ENCODE measurements at places on chromosomes 12 and 14.

GRCh38 chr12:11556682-11557081, 92.8 kb upstream of the ETV6 start:
- DNase-seq, result no peak

DNA sequence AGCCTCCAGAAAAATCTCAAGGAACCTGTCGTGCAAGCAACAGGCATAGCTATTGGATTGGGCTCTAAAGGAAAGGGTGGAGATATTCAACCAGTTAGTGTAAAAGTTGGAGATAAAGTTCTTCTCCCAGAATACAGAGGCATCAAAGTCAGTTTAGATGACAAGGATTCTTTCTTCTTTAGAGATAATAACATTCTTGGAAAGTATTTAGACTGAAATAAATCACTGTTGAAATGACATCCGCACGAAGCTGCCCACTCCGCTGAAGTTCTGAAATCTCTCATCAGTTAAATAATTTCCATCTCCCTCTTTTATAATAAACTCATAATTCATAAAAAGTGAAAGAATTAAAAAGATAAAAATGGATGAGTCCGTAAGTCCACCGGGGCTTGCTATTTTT, 1354.9 kb upstream of the TMEM132C start:
- DNase-seq, result no peak

GRCh38 chr14:80364274-80364673, 153.0 kb upstream of the DIO2 start:
- no peak for DNase-seq

DNA sequence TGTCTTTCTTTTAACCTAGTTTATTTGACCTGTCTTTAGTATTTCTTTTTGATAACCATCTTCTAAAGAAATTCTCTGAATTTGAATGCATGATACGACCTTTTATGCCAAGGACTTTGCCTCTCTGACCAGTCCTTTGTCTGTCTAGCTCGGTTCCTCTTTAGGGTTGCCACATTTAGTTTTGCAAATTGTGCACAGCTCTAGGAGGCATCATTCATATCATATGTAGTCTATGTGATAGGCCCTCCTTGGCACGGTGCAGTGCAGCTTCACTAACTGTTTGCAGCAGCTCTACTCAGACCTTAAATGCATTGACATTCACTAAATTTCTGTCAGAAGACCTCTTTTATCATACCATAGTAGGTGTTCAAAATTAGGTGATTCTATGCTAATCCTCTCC, 75.6 kb downstream of the USP15 start:
- DNase-seq, result no peak

DNA sequence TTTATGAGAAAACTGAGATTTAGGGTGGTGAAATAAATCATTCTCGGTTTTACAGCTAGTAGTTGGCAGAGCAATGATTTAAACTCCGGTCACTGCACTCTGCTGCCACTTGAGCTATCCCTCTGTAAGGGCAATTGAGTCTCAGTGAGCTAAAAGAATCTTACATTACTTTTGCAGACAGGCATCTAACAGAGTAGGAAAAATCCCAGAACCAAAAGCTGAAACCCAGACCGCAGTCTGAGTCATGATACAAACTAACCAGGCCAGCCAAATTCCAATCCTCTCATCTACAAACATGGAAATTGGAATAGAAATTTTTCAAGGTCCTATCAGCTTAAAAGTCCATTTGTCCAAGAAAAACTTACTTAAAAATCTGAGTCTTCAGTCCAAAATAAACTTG, 73.7 kb downstream of the ANKS1B start:
- no peak for DNase-seq

DNA sequence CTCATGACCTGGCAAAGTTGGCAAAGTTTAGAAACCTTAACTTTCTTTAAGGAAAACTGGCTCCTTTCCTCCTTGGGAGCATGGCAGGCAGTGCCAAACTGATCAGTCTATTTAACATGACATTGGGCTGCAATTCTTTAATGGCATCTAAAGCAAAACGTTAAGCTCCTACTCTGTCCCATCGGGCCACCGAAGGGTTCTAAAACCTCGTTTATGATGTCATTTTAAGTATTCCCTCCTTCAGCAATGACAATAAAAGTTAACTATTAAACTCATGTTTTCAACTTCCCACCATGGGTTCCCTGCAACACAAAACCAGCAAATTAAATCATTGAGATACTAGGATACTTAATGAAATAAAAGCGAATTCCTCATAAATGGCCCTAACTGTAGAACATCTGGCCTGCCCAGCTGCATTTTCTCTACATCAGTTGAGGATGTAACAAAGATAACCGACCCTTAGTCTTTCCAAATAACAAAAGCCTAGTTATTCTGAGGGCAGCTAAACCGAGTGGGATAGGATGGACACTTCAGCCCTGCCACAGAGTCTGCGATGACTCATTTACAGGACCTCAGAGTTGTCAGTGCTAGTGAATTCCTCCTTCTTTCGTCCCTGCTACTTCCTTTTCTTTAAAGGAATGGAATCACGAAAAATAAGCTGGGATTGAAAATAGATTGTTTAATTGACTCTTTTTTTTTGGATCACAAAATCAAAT, 34.5 kb upstream of the RIC8B start:
- DNase-seq, result no peak

DNA sequence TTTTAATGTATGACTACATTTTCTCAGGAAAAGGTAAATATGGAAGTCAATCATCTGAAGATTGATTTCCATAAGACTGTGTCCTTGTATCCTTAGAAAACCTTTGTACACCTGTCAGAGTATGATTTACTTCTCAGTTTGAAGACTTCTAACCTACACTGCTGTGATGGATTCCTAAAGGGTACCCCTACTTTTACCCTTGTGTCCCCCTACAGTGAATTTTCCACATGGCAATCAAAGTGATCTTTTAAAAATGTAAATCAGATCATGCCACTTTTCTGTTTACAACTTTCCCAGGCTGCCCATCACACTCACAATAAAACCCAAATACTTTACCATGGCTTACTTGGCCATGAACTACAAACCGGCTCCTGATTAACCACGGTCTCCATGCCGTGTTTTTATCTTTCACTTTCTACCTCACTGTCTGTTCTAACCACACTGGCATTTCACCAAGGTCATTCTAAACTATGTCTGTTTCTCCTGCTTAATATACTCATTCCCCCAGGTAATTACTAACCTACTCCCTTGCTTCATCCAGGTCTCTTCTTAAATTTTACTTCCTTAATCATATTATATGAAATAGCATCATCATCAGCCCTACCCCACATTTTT, 8.1 kb downstream of the DNAI7 start:
- no peak for DNase-seq

GRCh38 chr12:66550626-66551025, 128.2 kb downstream of the GRIP1 start:
- DNase-seq, result no peak

GRCh38 chr12:61137677-61138414, 1122.4 kb upstream of the USP15 start:
- no peak for DNase-seq

DNA sequence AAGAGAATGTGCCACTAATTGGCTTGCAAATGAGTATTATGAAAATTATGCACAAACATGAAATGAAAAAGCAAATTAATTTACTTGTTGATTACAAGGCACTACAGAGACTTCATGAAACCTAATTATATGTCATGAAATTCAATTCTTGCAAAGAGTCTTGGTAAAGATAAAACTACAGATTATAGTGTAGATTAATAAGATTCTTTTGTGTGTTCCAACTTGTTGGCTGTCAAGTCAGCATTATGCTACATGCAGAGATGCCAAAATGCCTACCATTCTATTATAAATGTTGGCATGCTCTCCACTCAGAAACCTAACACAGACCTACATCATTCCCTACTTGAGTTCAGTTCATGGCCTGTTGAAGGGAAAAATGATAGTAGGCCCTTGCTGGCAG, 97.2 kb upstream of the KITLG start:
- no peak for DNase-seq

DNA sequence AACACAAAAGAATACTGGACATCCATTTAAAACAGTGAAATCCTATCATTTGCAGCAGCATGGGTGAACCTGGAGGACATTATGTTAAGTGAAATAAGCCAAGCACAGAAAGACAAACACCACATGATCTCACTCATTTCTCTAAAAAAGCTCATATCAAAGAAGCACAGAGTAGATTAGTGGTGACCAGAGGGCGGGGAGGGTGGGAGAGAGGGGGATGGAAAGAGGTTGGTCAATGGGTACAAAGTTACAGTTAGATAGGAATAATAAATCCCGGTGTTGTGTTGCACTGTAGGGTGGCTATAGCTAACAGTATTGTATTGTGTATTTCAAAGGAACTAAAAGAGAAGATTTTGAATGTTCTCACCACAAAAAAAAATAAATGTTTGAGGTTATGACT, 52.4 kb downstream of the DUSP6 start:
- DNase-seq, result no peak

GRCh38 chr12:109358154-109358869, 10.6 kb downstream of the MYO1H start:
- no peak for DNase-seq

GRCh38 chr14:71783088-71783487, 149.1 kb upstream of the RGS6 start:
- no peak for DNase-seq

GRCh38 chr12:90268574-90268973, 559.9 kb upstream of the ATP2B1 start:
- DNase-seq, result no peak

- DNase-seq, result no peak
Measured at GRCh38 chr12:39300799-39301198, 142.1 kb downstream of the KIF21A start.

DNA sequence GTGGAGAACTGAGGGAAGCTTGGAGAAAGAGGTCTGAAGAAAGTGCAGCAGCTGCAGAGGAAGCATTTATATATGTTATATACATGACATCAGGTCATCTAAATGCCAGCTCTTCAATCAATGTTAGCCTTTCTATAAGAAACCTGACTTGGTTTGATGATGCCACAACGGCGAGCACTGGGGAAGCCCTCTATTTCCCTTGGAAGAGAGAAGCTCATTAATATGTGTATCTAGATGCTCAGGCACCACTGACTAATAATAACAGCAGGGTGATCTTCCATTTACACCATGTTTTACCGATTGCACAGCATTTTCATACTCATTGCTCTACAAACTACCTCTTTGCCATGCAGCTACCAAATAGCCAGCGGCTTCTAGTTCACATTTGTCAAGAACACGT, 811 bp downstream of the ACYP1 start:
- DNase-seq, result no peak

- no peak for DNase-seq
Measured at GRCh38 chr14:65496178-65496993, 83.9 kb downstream of the FUT8 start.

DNA sequence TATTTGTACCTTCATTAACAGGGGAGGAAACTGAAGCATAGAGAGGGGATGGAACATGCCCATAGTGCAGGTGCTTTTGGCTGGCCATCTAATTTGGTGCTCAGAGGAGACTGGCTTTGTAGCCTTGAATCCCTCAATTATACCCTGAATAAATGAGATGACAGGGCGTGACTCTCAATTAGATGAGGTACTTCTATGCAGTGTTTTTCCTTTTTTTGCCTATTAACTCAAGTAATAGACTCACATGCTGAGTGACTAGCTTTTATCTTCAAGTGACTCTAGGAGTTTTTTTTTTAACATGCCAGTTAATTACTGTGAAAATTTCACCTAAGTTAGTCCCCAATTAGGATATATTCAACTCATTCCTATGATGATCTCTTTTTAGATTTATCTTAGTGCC, 243.7 kb downstream of the DACT1 start:
- DNase-seq, result no peak

GRCh38 chr12:11745113-11745512, 95.6 kb downstream of the ETV6 start:
- no peak for DNase-seq

- no peak for DNase-seq
Measured at GRCh38 chr12:101925361-101925760, 48.0 kb downstream of the DRAM1 start.
